CD4-positive, alpha-beta T cell (primary cell): ENCODE measurements at places on chromosomes 5 and 9.

DNA sequence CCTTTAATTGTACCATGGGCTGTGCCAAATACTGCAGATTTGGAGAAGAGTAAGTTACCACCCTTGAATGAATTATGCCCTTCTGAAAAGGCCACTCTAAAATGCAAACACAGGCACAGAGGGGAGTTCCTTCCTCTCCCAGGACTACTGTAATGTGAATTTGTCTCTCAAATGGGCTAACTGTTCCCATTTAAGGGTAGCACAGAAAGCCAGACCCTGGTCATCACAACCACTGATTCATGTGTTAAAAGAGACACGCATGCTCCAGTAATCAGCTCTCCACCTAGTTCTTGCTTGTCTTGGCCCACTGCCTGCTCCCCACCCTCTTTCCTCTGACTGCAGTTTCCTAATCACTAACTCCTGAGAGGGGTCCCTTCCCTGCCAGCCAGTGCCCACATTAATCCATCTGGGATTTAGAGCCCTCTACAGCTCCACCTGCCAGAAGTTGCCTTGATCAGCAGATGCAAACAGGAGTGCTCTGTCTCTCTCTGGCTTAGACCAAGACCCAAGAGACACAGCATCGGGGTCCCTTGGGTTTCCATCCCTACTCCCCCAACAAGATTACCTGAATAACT is 382.4 kb downstream of the TMEM167A start:
- DNase-seq: no peak
- H3K27me3 ChIP-seq: no peaks in the 10 kb centered on the region
- no peaks in the 10 kb centered on the region for H3K4me1 ChIP-seq
- no peak overlapping the region for H3K4me3 ChIP-seq
- no peaks in the 10 kb centered on the region for H3K36me3 ChIP-seq

DNA sequence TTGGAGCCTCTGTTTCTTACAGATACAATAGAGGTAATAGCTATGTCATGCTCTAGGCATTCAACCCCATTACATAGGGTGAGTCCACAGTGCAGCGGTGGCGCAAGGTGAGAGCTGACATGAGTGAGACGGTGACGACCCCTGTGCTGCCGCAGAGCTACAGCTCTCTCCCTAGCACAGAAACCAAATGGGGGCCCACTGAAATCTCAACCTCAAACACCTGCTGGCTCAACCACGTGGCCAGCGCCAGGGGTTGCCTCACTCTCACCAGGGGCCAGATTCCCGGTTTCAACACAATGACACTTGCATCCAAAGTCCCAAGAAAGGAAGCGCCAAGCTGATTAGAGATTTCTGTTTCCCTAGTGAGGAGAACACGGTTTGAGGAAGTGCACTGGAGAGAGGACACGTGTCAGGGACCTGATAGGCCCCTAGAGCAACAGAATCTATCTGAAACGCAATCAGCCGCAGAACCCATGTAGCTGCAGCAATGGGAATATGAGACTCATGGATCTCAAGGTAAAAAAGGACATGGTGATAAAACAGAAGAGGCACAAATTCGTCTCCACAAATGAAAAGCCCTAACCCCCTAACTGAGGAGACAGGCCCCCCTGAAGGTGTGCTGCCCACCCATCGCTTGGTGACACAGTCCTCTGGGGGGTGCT is 114.3 kb downstream of the CRB2 start:
- no peaks in the 10 kb centered on the region for H3K27me3 ChIP-seq
- no peaks in the 10 kb centered on the region for H3K4me1 ChIP-seq
- H3K27ac ChIP-seq: no peak overlapping the region
- H3K36me3 ChIP-seq: no peaks in the 10 kb centered on the region
- H3K4me3 ChIP-seq: no peak overlapping the region

DNA sequence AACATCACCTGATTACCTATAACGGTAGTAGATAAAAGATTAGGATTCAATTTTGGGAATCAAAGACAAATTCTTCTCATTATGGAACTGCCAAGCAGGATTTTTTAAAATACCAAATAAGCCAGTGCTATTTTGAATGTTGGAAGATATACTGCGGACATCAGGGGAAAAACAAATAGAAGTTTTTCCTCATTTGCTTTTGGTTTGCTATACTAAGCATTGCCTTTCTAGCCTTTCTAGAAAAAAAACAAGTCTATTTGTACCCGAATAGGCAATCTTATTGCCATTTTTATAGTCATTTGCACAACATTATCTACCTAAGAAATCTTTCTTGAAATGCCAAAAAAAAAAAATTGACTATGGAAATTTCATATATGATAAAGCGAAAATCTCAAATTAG is 379.5 kb downstream of the CDH10 start:
- H3K36me3 ChIP-seq: no peaks in the 10 kb centered on the region
- no peak for DNase-seq
- no peaks in the 10 kb centered on the region for H3K4me1 ChIP-seq

- H3K36me3 ChIP-seq: no peaks in the 10 kb centered on the region
- H3K4me3 ChIP-seq: no peak overlapping the region
- no peak overlapping the region for H3K27ac ChIP-seq
- H3K4me1 ChIP-seq: no peaks in the 10 kb centered on the region
- no peaks in the 10 kb centered on the region for H3K27me3 ChIP-seq
These were observed 22.4 kb downstream of the ECM2 start for GRCh38 chr9:92513349-92513748.

DNA sequence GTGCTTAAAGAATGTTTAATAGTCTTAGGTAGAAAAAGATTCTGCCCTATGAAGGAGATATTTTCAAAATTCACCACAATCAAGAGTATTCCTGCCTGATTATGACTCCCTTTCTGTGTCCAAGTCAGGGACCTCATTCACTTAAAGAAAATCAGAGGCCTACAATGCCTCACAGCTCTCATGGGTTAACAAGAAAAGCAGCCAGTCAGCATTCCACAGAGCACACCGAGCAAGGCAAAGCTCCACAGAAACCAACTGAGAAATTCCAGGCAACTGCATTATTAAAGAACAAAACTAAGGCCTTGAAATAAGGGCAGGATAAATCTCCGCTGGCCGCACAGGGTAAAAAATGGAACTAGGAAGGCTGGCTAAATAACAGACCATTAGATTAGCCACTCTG is 161.1 kb downstream of the TARS1 start:
- H3K27ac ChIP-seq: no peak overlapping the region
- DNase-seq: no peak
- H3K27me3 ChIP-seq: no peaks in the 10 kb centered on the region
- H3K4me3 ChIP-seq: no peak overlapping the region
- no peaks in the 10 kb centered on the region for H3K36me3 ChIP-seq

DNA sequence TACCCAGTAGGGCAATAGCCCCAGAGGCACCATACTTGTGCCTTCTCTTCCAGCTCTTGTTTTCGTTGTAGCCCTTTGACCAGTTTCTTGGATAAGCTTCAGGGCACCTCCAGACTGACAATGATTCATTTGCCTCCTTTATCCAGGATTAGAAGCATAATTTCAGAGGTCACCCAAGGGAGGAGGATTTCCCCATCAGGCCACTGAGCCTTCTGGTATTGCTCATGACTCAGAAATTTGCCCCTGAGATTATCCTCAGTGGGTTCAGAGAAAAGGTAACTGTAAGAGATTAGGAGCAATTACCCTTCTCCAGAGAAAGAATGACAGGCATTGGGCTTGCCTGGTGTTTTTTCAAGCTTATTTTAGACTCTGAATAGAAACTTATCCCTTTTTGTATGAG is 147.9 kb downstream of the MSX2 start:
- H3K27me3 ChIP-seq: peaks cover 7% of the 10 kb centered on the region
- no peaks in the 10 kb centered on the region for H3K4me1 ChIP-seq
- no peak overlapping the region for H3K4me3 ChIP-seq
- no peak overlapping the region for H3K27ac ChIP-seq

- no peaks in the 10 kb centered on the region for H3K27me3 ChIP-seq
- H3K36me3 ChIP-seq: no peaks in the 10 kb centered on the region
- H3K4me3 ChIP-seq: no peak overlapping the region
- no peaks in the 10 kb centered on the region for H3K4me1 ChIP-seq
- H3K27ac ChIP-seq: no peak overlapping the region
These were observed 12.7 kb downstream of the OR1L6 start for GRCh38 chr9:122754825-122755224.

GRCh38 chr5:150350524-150351344 is 6.8 kb upstream of the TCOF1 start:
- H3K27ac ChIP-seq: peak overlapping the region; percentile 40
- no peak overlapping the region for H3K4me3 ChIP-seq
- peak; percentile 41 for DNase-seq
- H3K36me3 ChIP-seq: no peaks in the 10 kb centered on the region
- no peaks in the 10 kb centered on the region for H3K27me3 ChIP-seq

DNA sequence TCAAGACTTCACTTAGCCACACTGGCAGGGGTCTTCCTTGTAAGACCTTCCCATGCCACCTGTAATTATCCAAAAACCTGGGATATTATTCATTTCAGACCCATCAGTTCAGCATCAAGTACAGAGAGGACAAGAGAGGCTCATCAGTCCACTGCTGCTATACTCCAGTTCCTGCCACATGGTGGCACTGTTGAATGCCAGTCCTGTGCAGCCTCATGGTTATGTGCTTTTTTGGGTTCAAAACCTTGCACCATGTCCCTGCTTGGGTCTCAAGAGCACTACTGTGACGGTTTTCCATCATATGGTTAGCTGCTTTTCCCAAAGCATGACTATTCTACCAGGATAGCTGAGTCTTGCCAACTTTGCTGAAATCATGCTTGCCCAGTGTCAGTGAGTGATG is 8.5 kb downstream of the PTGS1 start:
- peaks cover 4% of the 10 kb centered on the region for H3K27me3 ChIP-seq
- no peak overlapping the region for H3K27ac ChIP-seq
- no peak for DNase-seq
- H3K4me3 ChIP-seq: no peak overlapping the region
- H3K36me3 ChIP-seq: no peaks in the 10 kb centered on the region

- H3K36me3 ChIP-seq: no peaks in the 10 kb centered on the region
- H3K27me3 ChIP-seq: no peaks in the 10 kb centered on the region
- H3K27ac ChIP-seq: no peak overlapping the region
- H3K4me1 ChIP-seq: no peaks in the 10 kb centered on the region
These were observed 210.5 kb upstream of the SEMA6A start for GRCh38 chr5:116785106-116785505.

GRCh38 chr5:74943905-74944304 is 77.7 kb upstream of the FAM169A start:
- no peaks in the 10 kb centered on the region for H3K36me3 ChIP-seq
- no peak overlapping the region for H3K27ac ChIP-seq
- DNase-seq: no peak
- H3K27me3 ChIP-seq: no peaks in the 10 kb centered on the region

DNA sequence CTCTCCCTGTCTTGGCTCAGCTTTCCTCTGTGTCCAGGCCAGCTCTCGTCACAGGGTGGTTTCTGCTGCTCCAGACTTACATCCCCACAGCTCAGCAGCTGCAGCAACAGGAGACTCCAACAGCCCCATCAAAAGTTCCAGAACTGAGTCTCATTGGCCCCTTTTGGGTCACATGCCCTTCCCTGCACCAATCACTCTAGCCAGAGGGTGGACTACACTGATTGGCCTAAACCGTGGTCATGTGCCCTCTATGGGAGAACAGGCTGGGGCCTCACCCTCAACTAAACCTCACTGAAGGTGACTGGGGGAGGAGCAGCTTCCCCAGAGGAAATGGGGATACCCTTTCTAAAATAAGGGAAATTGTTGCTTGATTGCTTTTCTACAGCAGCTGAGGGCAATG is 44.4 kb upstream of the CPLX2 start:
- H3K4me3 ChIP-seq: no peak overlapping the region
- H3K36me3 ChIP-seq: no peaks in the 10 kb centered on the region
- peaks cover 6% of the 10 kb centered on the region for H3K27me3 ChIP-seq

DNA sequence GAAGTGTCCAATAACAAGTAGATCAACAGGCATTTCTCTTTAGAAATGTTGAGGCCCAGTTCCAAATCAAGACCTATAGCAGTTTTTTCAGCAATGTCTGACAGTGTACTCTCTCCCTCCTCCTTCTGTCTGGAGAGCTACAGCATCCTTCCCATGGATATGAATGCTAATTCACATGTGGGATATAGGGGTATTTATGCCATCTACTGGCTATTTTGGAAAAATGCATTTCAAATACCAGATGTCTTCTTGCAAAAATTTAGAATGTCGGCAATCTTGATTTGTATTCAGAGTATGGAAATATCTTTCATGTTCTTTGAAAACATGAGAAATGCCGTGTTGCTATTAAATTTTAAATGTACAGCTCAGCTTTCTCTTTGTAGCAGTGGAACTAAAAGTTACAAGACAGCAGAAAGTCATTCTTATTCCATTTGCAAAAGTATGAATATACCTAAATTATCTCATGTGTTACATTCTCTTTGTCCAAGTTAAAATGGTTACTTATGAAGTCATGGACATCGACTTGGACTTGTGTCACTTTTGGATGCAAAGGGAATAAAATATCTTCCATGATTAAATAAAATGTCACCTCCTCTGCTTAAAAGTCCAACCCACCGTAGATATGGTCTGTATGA is 647.8 kb downstream of the TAF11L14 start:
- DNase-seq: no peak
- H3K4me3 ChIP-seq: no peak overlapping the region
- no peaks in the 10 kb centered on the region for H3K36me3 ChIP-seq

DNA sequence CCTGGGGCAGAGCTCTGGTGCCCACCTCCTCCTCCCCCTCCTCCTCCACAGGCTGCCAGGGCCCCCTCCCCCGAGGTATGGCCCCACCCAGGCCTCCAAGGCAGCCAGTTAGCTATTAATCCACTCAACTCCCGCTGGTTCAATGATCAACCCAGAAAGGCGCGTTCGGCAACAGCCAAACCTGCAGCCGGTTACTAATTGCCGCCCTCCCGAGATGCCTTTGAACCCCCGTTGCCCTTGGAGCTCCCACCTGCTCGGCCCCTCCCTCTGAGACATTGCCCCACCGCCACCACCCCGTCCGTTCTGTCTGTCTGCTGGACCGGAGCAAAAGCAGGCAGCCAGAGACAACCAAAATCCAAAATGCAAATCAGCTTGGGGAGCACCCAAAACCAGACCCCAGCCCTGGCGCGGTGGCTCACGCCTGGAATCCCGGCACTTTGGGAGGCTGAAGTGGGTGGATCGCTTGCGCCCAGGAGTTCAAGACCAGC is 25.8 kb downstream of the NOTCH1 start:
- H3K27ac ChIP-seq: no peak overlapping the region
- H3K36me3 ChIP-seq: peaks cover 68% of the 10 kb centered on the region
- H3K27me3 ChIP-seq: no peaks in the 10 kb centered on the region
- H3K4me1 ChIP-seq: no peaks in the 10 kb centered on the region

- H3K36me3 ChIP-seq: no peaks in the 10 kb centered on the region
- H3K27me3 ChIP-seq: peaks cover 65% of the 10 kb centered on the region
- DNase-seq: no peak
- no peaks in the 10 kb centered on the region for H3K4me1 ChIP-seq
- H3K27ac ChIP-seq: no peak overlapping the region
These were observed 27.0 kb downstream of the MSX2 start for GRCh38 chr5:174751154-174752000.
